ENCODE measurements at places on chromosomes 7 and 10. TPM values are rescaled to one million over a fixed set of nuclear protein-coding genes. Genes with fewer than 3 reads are reported as not detected.

Gene PDK4
- polyA plus RNA-seq: 14.7 TPM

- DNase-seq: no peak
Observed at GRCh38 chr10:103111918-103112877, 80.9 kb downstream of the NT5C2 start.

GRCh38 chr10:43983856-43984271 lies 335.2 kb upstream of the ZNF32 start:
- no peak for DNase-seq

Gene NXPH1
- polyA plus RNA-seq: 0.28 TPM

Gene TRPV6
- polyA plus RNA-seq: 0.26 TPM

GRCh38 chr7:16815001-16815400 lies 10.2 kb upstream of the AGR2 start:
- no peak for DNase-seq

DNA sequence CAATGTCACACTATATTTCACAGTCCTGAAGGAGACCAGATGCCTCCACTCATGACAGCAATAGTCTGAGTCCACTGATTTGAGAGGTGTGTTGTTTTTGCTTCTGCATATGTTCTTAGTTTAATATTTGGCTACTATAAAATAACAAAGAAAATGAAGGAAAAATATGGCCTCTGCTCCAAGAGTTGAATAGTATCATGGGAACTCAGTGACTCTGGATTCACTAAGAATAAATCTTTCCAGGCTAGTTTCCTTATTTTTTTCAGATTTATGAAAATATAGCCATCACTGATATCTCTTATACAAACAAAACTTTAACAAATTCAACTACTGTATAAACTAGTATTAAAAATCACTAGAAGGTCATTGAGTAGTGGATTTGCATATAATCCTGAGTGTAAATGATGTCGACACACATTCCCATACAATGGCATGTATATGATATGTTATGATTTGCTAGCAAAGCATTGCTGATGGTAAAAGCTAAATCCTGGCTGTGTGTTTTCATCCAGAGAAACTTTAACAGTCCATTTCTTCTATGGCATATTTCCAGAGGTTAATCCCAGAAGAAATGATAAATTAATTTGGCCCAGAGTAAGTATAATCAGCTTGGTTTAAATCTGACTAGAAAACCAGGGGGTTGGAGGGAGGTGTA lies 66.0 kb upstream of the VIPR2 start:
- DNase-seq: peak; percentile 88

Gene SLIT1
- polyA plus RNA-seq: 1.4 TPM

DNA sequence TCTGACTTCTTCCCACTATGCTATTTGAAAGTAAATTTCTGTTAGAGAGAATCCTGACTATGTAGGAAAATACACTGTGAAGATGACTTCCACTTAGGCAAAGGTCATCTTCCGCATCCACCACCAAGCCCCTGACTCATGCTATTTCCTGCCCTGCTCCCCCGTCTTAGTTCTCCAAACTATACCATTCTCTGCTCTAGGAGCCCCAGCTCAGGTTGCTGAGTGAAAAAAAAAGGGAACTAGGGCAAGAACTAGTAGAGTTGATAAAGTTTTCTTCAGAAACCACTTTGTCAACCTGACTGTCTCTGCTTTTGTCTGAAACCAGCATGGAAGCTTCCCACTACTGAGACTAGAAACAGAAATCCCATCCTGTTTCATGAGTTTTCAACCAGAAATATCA lies 96.9 kb downstream of the EVX1 start:
- DNase-seq: peak; percentile 57

DNA sequence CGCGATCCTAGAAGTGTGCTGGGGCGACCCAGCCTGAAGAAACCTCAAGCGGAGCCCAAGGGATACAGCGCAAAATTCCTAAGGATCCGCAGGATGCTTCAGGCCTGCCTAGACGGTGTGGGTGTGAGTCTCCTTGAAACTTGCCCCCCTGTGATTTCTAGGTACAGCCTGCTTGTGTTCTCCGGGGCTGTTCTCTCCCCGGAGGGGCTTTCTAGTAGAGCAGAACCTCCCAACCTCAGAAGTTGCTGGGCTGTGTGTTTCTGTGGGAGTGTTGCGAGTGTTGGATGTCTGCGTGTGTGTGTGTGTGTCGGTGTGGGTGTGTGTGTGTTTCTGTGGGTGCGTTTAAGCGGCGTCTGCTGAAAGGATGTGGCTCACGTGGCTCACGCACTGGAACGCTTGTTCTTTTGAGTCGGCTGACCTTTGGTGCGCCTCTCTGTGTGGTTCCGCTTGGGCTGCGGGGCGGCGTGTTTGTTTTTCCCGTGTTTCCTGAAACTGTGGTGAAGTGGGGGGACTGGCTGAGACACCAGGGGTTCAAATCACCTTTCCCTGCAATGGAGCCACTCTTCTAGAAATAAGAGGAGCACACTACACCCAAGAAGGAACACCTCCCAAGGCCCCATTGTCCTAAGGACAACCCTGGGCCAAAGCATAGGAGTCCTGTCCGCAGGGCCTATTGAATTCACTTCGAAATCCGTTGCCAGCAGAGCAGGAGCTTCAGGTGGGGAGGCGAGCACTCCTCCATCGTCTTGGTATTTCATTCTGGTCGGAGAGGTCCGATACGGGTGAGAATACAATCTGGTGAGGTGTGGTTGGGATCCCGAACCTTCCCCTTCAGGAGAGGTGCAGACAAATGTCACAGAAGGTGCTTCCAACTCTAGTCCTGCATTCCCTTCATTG lies 25.1 kb upstream of the ZNF273 start:
- no peak for DNase-seq

- DNase-seq: peak; percentile 18
Observed at GRCh38 chr7:131945957-131946544, 389.6 kb upstream of the PODXL start.

DNA sequence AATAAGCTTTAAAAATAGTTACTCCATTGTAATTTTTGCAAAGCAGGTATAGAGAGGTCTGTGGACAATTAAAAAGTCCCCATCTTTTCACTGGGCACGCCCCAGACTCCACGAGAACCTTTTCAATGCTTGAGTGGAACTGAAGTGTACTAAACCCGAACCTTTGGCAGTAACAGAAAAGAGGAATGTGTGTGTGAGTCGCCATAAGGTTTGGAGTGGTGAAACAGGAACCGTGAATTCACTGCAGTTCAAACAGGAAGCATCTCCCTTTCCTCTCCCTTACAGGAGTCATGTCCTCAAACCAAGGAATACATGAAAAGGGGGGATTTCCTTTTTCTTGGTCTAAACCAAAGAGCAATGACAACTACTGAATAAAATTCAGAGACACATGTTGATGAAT lies 23.2 kb downstream of the NDUFB2 start:
- peak; percentile 13 for DNase-seq

DNA sequence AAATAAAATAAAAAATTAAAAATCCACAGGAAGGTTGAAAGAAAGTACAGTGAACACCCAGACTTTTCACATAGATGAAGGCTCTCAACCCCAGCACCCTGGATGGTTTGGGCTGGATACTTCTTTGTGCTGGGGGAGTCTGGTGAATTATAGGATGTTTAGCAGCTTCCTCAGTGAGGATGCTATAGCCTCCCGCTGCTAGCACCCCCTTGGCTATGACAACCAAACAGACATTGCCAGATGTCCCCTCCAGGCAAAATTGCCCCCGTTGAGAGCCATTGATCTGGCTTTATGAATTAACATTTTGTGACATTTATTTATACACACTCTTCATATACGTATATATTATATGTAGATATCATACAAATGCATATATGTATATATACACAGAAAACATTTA lies 21.6 kb downstream of the SMKR1 start:
- DNase-seq: no peak

DNA sequence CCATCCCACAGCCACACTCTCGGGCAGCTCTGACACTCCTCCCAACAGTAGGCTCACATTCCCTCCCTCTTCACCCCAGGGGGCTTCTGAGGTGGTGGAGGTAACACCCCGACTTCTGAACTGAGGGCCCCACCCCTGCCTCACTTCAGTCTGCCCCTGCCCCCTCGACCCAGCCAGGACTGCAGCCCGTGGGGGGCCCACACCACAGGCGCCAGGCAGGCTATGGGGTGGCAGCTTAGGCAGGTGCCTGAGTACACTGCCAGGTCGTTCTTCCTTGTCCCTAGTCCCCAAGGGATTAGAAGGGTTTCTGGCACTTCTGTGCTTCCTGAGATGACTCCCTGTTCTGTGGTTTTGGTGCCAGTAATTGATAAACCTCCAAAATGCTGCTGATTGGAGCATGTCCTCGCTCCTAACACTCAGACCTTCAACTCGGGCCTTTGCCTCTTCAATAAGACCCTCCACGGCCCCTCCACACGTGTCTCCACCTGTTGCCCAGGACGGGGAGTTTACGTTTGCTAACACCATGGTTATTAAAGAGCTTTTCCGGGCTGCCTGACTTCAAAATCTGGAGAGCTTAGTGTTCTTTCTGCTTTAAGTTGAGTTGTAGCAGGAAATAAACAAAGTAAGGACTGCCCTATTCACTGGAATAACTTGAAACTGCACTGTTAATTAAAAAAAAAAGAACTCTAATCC lies 23.8 kb upstream of the LARP4B start:
- DNase-seq: no peak

GRCh38 chr7:135905355-135905754 lies 71.8 kb downstream of the MTPN start:
- DNase-seq: no peak

GRCh38 chr7:28697913-28698563 lies 260.1 kb downstream of the TRIL start:
- no peak for DNase-seq

Gene CFAP46
- polyA plus RNA-seq: 0.73 TPM

Gene LRRC27
- polyA plus RNA-seq: 7.5 TPM

Gene PLXDC2
- 29.3 TPM for polyA plus RNA-seq

Gene DPYSL4
- 5.3 TPM for polyA plus RNA-seq

GRCh38 chr10:121813211-121813815 lies 114.5 kb downstream of the ATE1 start:
- peak; percentile 48 for DNase-seq

Gene CTNNA3
- 6.7 TPM for polyA plus RNA-seq

DNA sequence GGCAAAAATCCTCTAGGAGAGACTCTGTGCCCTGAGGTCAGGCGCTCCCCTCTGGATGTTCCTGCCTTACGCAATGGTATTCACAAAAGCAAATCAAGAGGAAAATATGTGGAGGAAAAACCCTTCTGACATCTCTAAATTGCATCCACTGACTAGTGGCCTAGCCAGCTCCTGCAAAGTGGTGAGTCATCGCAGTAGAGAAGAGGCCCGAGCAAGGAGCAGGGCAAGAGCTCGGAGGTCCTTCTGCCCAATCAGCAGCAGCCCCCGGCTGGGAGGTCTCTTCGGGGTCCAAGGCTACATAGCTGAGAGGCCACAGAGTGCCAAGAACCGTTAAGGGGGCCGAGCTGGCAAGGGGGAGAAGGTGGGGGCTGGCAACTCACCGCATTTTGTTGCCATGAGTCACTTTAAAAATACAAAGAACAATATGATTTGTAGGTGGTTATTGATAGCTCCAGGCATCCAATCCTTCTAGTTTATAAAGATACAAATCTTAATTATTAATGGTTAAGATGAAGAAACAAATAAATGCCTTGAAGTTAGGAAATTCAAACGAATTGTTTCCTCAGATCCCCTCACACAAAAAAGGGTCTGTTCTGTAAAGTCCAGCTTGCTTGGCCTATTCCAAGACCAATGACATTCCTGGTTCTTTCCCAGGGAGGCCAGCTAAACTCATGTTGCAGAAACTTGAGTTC lies 161.6 kb downstream of the PKD1L1 start:
- peak; percentile 85 for DNase-seq

Gene OR13A1
- polyA plus RNA-seq: 0.06 TPM

DNA sequence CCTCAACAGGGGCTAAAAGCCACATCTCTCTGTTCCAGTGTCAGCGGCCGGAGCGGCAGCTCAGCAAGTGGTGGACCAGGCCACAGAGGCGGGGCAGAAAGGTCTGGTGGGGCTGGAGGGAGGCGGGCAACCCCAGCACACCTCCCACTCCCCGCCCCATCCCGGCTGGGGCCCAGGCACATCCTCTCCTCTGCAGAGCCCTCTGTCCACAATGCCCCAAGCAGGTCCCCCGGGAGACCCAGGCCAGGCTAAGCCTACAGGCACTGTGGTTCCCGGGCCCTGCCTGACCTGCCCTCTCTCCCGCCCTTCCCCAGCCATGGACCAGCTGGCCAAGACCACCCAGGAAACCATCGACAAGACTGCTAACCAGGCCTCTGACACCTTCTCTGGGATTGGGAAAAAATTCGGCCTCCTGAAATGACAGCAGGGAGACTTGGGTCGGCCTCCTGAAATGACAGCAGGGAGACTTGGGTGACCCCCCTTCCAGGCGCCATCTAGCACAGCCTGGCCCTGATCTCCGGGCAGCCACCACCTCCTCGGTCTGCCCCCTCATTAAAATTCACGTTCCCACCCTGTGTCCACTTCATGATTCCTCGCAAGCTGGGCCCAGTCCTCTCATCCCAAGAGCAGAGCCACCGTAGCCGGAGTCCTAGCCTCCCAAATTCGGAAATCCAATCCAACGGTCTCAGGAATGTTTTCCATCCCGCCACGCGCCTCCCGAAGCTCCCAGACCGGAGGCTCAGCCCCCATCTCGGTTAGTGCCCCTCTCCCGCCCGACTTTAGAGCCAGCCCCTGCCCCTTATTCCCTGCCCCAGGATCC lies 2.1 kb downstream of the ADIRF start:
- peak; percentile 82 for DNase-seq

DNA sequence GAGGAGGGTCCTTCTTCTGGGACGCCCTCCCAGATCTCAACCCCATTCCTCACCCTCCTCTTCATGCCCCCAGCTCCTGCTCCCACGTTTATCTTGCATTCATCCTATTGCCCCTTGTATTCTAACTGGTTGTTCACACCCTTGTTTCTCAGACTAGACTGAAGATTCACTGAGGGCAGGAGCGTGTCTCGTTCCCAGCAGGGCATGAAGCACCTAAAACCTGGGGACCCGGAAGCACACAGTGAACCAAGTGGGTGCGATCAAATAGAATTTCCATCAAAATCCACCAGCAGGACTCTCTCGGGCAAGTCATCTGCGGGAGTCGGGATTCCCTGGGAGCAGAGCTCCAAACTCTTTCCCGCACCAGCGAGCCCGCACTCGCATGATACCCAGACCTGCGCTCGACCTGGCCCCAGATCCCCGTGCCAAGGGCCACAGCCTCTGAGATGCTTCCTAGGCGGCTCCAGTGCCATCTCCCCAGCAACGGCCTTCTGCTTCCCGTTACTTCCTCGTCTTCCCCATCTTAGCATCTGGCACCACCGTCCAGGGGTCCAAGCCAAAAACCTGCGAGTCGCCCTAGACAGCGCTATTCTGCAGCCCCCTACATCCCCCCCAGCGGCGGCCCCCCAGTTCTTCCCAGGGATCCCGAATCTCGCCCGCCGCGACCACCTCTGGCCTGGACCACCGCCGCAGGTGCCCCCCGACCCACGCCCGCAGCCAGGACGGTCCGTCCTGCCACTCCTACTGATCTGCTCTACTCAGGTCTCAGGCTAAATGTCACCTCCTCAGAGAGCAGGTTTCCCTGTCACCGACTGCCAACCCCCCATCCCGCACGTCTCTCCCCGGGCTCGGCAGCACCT lies 6.1 kb upstream of the GBX1 start:
- no peak for DNase-seq

DNA sequence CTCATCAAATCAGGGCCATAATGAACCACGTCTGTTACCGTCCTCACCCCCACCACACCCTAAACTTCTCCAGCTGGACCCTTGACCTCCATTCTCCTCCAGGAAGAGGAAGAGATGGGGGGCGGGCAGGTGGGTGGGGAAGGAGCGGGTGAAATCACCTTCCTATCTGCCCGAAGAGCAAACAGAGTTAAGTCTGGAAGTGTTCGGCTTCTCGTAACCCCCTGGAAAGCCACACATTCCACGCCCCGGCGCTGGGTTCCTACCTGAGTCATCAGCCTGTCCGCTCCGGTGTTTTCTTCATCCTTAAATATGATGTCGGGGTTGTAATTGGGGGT lies 736 bp downstream of the SHH start:
- no peak for DNase-seq

GRCh38 chr7:99531354-99531765 lies 20.6 kb downstream of the FAM200A start:
- no peak for DNase-seq

Measured in muscle of leg (tissue), 16 donors.